NCI-H1930 (cell line): ENCODE measurements at places on chromosomes 1 and 21.

DNA sequence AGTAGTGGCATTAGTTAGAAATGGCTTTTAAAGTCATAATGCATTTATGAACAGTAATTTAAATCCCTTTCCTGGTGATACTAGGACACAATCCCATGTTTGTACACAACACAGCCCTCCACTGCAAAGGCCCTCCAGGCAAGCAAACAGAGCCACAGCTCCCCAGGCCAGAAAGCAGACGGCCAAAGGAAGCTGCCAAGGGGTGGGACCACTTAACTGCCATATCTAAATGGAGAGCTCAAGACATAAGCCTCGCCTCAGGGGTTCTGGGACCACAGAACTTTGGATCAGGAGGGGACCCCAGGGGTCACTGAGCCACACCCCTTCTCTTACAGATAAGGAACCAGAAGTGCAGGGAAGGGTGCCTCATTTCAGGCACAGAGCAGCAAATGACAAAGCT is 189.7 kb downstream of the KCNH1 start:
- DNase-seq, result no peak

DNA sequence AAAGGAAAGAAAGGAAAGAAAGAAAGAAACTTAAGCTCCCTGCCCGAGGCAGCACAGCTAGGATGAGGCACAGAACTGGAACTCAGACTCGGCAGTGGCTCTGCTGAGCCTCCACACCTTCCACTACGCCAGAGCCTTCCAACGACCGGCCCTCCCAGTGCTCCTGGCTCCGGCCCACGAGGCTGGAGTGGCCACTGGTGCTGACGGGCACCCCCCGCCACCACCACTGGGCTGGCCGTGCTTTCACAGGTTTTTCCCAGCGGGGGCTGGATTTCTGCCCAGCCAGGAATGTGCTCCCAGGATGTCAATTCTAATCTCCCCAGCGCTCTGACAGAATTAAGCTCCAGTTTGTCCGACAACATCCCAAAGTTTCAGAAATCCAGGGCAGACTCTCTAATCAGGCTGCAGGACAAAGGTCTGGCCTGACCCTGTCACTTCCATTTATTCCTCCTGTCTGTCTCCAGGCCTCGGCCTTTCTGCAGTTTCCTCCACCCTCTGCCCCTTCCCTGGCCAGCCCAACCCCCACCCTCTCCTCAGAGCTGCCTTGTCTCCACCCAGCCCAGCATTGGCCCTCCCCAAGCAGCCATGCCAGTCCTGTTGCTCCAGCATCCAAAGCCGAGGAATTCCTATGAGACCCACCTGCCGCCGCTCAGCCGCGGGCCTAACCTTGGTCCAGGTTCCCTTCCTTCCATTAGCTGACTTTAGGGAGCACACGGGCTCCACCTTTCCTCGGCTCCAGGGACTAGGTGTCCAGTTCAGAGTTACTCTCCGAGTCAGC is 81.9 kb downstream of the CASZ1 start:
- no peak for DNase-seq

DNA sequence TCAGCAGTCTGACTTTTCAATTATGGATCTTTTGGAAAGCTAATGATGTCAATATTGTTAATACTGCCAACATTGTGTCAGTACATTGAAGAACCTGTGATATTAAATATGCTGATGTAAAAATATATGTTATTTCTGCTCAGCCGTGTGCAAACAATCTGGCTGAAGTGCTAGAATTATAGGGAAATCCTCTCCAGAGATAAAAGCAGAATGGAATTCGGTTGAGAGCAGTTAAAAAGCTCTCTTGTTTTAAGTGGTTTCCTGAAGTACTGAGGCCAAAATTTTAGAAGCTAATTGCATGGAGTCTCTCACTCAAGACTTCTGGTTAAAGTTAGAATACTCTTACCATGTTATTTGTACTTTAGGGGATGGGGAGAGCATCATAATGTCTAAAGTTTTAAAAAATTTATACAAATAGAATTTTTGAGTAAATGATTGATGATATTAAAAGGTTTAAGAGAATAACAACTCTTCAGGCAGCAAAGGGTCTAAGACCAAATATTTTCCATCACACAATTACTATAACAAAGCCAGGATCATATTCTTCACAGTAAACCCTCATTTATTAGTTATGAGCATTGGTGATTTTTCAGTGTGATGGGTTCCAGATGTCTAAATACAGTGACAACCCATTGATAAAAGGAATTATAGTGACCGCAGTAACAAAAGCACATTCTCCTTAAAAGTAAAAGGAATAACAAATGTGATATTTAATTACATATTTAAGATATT is 834.2 kb upstream of the CXADR start:
- no peak for DNase-seq

GRCh38 chr1:211420845-211421454 is 71.0 kb downstream of the RD3 start:
- DNase-seq, result no peak

GRCh38 chr21:43272591-43272990 is 103.8 kb downstream of the CRYAA start:
- no peak for DNase-seq

DNA sequence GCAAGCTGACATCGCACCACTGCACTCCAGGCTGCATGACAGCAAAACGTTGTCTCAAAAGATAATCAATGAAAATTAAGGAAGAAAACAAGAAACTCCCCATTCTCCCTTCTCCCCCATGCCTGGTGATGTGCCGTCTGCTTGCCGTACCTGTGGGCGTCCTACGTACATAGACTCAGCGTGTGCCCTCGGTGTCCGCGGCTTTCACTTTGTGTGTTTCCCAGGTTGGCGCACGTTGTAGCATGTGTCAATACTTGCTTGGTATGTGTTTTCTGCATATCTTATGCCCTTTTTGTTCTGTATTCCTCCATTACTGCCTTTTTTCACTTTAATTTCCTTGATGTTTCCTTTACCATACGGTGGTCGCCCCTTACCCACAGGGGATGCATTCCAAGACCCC is 53.8 kb downstream of the PCNT start:
- DNase-seq, result no peak

GRCh38 chr1:15804060-15804459 is 3.4 kb downstream of the UQCRHL start:
- no peak for DNase-seq
